ENCODE measurements at places on chromosomes 2 and 18.

DNA sequence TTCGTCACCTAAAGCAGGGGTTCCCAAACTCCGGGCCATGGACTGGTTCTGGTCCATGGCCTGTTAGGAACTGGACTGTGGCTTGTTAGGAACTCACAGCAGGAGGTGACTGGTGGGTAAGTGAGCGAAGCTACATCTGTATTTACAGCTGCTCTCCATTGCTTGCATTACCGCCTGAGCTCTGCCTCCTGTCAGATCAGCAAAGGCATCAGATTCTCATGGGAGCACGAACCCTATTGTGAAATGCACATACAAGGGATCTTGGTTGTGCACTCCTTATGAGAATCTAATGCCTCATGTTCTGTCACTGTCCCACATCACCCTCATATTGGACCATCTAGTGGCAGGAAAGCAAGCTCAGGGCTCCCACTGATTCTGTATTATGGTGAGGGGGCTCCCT lies 217.0 kb downstream of the ZFP36L2 start:
- no peak for DNase-seq

DNA sequence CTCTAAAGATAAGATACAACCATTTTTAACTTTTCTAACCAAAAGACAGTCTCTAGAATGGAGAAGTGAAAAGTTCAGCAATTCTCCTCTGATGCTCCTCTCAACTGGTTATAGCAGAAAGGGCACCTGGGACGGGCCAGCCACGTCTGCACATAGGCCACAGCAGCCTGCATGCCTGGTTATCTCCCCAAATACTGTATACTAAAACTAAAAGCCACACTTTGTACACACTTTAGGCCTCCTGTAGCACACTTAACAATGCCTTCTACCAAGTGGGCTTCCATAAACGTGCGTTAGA lies 179.1 kb downstream of the ANKRD44 start:
- no peak for DNase-seq

- DNase-seq: no peak
These were observed 6.1 kb downstream of the HJURP start for GRCh38 chr2:233848276-233848675.

DNA sequence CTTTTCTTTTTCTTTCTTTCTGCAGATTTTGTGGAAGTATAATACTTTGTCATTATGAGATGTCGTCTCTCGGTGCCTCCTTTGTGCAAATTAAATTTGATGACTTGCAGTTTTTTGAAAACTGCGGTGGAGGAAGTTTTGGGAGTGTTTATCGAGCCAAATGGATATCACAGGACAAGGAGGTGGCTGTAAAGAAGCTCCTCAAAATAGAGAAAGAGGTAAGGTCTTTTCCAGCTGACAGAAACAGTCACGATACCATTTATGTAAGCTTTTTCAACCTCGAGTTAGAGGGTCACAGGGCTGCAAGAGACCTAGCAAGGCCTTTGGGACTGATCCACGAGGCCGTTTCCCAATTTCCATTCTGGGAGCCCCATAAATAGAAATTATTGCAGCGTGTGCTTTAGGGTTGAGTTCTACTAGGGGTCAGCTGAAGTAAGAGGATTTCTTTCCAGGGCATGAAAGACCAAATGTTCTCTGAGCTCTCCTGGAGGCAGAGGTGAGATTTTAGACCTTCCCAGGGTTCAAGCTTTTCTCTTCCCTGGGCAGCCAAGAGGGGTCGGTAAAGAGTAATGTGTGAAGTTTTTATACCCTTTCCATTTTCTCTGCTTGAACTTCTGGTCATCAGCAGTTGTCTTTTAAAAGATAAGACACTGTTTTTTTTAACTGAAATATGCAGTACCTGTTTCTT lies 15.5 kb downstream of the MAP3K20 start:
- DNase-seq: no peak

DNA sequence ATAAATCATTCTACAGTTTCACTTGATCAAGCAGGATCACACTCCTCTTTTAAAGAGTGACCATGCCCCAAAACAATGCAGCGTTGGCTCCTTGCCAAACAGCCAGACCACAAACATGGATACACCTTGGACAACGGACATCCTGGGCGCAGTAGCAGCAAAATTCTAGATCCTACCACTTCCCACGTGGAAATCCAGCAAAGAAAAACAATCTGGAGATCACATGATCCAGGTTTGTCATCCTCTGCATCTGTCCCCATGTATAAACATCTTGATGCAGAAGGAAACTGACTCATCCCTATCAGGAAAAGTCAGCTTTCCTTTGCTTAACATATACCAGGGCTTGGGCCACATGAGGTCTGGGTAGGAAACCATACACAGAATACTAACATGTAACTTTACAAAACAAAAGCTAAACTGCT lies 53.1 kb downstream of the ZNF521 start:
- peak; percentile 61 for DNase-seq
